ENCODE measurements at places on chromosomes 7 and 10.

DNA sequence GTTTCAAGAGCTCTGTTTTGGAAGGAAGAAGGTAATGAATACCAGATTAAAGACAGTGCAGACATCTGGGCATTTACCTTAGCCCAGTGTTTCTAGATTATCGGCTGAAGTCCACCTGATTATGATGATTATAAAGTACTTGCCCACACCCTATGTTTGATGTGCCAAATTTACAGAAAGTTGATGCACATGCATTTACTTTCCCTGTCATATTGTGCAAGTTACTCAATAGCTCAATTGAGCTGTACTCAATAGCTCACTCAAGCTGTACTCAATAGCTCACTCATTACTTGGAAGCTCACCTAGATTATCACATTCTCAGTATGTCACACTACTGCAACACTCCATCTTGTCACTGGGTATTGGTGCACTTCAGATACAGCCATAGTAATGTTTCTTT is 13.5 kb downstream of the MGAM start:
- DNase-seq, result no peak

GRCh38 chr7:128745706-128746105 is 6.5 kb downstream of the CALU start:
- no peak for DNase-seq

DNA sequence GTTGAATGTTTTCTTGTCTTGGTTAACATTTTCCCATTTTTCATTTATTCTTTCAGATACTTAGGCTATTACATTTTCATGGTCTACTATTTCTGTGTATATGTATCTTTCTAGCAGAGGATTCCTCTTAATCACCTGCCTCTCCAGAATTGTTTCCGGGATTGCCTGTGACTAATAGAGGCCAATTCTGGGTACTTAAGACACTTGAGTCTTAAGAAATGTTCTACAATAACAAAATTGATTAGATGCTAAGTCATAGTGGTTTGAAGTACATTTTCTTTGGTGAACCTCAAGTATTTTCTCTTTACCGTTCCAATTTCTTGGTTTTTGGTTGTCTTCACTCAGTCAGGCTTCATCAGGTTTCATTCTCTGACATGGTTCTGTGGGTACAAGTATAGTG is 26.4 kb downstream of the BBS9 start:
- no peak for DNase-seq

DNA sequence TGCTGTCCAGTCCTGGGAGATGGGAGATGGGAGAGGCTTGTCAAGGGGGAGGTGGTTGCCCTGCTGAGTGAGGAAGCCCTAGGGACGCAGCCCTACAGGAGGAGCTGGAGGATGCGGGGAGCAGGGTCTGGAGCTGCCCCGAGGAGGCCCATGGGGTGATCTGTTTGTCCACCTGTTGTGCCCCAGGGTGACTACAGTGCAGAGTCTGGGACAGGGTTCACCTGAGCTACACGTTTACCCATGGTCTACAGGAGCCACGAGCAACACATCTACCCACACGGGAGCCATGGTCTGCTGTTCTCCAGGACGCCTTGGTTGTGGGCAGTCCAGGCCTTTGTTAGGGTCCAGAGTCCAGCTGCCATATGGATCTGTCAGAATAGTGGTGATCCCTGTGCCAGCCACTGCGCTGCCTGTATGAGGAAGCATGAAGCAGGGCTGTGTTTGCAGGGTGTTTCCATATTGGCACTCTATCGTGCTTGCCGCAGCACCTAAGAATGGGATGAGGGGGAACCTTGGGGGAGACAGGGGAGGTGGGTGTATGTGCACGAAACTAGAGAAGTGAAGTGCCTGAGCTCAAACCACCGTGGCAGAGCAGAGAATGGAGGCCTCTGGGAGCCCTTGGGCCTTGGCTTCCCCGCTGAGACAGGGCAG is 23.7 kb downstream of the ZNF775 start:
- DNase-seq, result no peak

GRCh38 chr7:74063646-74064045 is 20.0 kb upstream of the LIMK1 start:
- no peak for DNase-seq

GRCh38 chr7:136114966-136115762 is 138.0 kb upstream of the MTPN start:
- DNase-seq, result peak; percentile 74

DNA sequence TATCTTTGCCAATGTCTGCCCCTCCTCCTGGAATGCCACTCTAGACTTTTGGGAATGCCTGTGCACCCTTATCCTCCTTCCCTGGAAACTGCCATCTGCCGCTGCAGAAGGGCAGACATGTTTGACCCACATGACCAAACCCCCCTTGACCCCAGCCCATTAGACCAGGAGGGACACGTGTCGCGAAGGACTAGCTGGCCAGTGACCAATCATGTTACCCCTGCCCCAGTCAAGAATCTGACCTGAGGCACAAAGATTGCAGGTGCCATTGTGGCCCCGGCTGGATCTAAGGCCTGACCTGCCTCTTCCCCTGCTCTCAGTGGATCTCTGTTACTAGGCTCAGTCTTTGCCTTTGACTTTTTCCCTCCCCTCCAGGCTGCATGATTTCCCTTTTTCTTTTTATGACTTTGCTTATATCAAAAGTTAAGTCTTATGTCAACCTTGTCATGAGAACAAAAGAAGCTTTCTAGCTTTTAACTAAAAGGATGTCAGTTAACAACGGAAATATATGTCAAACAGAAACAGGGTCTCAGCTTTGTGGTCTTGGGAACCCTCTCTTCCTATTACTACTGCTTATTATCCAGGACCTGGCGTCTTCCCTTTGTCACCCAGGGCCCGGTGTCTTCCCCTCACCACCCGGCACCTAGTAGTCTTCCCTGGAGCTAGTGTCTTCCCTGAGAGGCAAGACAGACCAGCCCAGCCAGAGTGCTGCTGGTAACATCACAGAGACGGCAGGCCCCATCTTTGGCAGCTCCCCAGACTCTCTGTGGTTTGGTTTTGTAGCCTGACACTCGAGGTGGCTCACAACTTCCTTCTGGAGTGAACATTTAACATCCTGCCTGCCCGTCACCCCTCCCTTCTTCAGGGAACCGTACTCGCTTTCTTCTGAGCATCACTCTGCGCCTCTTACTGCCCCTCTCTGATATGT is 24.4 kb upstream of the PPIF start:
- no peak for DNase-seq

Measured in OCI-LY7 (cell line).